Cerebellar nuclear complex (tissue), 1 donor: ENCODE measurements at places on chromosomes 5 and 9.

DNA sequence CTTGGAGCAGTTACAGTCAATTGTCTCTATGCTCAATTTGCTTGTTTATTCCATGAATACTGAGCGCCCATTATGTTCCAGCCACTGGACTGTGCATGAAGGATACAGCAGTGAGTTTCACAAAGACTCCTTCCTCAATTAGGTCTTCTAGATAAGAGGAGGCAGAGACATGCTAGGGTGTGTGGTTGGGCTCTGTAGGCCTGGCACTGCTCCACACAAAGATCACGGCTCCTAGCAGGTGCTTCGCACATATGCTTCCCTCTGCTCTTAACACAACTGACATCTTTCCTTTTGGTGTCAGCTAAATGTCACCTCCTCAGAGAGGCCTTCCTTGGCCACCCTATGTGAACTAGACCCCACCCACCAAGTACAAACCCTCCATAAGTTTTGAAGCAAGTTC, 10.9 kb downstream of the IL12B start:
- DNase-seq, result no peak

GRCh38 chr5:3656803-3657202, 61.2 kb downstream of the IRX1 start:
- DNase-seq, result no peak

DNA sequence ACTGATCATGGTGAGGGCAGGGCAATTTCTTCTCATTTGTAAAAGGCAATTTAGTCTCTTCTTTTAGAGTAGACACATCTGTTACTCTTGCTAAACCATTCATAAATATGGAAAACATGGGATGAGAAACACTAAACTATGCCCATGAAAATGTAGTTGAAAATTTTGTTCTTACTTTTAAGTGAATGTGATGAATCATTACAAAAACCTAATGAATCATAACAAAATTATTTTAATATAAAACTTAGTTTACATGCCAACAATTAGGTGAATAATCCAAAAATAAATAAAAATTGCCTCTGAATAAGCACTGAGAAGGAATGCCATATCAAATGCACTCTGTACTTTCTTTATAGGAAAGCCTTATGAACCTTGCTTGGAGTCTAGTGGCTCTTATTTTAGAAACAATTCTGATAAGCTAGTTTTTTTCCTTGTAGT, 297.7 kb upstream of the EFNA5 start:
- no peak for DNase-seq

DNA sequence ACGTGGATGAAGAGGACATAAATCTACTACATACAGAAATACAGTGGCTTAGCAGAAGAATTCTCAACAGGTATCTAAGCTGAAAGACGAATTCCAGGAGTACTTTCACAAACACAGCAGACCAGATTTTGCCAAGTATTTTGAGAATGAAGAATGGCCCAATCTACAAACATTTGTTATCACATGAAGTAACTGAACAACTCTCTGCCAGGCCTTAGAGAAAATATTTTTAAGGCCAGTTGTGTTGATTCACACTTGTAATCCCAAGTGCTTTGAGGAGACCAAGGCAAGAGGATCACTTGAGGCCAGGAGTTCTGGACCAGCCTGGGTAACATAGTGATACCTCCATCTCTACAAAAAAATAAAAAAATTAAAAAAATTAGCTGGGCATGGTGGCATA, 14.3 kb downstream of the AGTPBP1 start:
- no peak for DNase-seq

DNA sequence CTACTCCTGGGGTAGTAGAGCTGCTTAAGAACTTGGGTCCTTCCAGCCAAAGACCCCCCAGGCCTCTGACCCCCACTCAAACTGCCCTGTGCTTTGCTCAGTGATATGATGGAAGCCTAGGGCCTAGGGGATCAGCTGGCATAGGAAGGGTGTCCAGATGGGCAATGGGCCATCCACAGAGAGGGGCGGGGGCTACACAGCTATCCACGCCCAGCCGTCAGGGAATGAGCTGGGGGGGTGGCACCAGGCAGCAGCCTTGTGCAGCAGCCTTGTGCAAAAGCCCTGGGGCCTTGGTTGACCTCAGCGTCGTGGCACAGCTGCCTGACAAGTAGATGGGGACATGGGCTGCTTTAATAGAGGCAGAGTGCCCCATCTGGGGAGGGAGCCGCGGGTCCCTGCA, 43.2 kb downstream of the DAB2IP start:
- no peak for DNase-seq

DNA sequence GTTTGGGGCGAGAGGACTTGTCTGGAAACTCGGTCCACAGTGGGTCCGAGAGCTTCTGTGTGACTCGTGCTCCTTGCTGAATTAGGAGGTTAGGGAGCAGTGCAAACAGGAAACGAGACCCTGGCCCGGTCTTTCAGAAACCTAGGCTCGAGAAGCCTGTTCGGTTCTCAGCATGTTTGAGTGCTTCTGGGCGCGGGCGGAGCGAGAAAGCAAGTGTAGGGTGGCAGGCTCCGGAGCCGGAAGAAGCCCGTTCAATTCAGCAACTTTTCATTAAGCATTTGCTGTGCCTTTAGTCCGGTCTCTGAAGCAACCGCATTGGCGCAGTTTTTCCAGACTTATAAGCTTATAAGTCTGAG, 547 bp downstream of the CLTA start:
- no peak for DNase-seq

DNA sequence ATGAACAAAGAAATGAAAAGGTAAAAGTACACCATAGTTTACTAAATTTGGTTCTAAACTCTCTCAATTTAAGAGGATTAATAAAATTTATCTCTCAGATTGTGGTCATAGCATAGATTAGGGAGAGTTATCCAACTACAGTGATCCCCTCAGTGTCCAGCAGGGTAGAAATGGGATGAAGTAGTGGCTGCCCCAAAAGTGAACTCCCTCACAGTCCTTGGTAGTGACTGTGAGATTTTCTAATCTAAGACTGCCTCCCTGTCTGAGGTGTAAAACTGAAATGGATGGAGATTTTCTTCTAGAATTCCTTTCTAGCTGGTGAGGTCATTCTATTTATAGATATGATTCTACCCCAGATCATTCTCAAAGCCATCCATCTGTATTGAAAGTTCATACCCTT, 455.5 kb downstream of the ACTL7B start:
- DNase-seq, result no peak
